ENCODE measurements at places on chromosomes 12 and 14.

DNA sequence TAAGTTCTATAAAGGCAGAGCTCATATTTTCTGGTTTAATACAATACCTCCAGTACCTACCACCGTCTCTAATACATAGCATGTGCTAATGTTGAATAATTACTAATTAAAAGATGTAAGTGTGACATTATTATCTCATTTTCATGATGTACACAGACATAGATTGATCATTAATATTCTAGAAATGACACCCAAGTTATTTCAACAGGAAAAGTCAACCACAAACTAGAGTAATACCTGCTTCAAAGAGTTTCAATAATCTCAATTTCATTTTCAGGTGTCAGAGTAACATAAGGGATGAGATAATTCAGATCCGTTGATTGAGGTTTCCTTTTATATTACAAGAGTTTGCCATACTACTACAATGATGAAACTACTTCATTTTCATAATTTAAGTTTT, 388.9 kb downstream of the SOX5 start:
- DNase-seq: peak; percentile 16

DNA sequence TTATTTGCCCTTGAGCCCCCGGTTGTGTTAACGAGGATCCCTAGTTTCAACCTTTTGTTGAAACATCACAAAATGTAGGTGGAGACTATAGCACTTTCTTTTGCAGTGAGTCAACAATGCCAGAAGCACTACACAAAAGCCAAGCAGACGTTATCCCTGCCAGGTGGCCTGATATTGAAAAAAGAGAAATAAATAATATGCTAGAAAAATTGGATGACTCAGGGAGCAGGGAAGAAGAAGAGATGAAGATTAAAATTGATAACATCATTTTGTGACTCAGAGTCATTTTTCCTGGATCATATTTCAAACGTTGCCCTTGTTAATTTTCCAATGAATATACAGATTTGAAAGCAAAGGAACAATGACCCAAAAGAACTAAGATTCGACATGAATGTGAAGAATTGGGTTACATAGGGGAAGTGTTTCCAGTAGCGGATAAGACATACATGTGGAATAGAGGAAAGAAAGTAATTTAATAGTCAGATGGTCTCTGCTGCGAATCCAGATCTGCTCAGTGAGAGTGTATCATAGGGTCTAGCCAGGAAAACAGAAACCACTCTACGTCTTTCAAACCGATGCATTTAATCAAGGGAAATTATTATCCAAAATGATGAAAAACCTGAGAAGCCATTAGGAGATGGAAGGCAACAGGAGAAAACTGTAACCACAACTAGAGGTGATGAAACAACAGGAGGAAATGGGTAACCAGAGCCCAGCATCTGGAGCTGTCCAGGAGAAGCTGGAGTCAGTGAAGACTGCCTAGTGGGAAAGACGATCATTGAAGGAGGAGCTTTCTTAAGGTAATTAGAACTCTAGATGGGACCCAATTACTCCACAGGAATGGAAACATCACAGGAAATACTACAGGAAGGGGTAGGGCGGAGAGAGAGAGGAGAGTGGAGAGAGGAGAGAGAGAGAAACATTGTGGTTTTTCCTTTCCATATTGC, 57.9 kb downstream of the RERG start:
- DNase-seq: no peak

DNA sequence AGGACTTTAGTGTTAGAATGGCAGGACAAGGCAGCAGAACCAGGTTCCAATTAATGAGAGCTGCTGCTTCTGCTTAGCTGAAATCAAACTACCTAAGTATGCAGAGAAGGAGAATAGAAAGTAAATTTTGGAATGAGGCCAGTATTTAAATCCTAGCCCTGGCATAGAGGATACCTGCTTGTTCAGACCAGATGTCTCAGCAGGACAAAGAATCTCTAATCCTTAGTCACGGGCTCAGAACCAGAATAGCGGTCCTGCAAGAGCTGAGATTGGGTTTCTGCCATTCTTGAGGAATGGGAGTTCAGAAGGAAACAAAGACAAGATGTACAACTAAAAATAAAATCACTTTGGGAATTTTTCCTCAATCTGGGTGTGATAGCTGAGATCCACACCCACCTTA, 550.8 kb upstream of the TMEM132C start:
- no peak for DNase-seq

DNA sequence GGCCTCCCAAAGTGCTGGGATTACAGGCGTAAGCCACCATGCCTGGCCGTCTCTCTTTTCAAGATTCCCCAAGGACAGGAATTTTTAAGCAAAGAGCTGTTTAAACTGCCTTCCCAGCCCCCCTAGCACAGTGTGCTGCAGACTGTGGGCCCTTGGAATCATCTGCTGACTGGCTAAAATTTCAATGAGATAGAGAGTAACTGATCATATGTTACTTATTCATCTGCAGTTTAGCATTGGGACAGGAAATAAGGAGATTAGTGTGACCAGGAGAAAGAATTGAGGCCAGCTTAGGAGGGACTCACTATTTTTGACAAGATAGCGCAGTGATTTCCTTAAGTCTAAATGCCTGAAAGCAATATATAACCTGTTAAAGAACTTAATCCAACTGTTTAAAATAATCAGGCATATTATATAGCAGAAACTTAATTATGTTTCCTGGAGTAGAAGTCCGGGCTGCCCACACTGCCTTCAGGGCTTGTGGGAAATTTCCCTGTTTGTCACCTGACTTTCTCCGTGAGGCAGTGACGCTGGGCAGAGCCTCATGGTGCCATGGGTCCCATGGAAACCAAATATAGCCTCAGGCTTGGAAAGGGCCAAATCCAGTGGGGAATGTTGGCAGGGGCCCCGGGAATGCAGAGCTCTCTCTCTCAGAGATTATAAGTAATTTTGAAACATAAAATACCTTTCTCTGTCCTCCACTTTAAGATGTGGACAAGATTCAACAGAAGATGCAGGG, 22.8 kb upstream of the CEBPE start:
- no peak for DNase-seq

DNA sequence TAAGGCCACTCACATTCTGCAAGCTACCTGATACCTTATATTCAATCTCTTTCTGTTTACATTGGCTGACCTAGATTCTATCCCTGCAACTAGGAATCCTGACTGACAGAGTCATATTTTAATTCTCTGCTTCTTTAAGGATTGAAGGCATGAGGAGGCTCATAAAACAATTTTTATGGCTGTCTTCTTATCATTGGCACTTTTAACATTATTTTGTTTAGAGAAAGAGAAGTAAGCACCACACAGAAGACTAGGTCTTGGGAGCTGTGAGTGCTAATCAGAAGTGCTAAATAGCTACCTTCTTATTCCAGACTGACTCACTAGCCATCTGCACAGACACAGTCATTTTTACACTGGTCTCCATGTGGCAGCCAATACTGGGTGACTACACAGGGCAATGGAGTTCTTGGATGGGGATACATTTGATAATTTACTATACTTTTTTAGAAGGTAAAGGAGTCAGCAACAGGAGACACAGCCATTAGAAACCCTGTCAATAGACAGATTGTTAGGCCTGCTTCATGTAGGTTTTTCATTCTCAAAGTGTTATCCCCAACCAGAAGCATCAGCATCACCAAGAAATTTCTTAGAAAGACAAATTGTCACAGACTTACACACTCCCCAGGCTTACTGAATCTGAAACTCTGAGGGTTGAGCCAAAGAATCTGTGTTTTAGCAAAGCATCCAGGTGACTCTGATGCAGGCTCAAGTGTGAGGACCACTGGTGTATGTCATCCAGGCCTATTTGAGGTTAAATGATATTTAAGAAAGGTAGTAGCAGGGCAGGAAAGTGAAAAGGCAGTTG, 214.1 kb downstream of the DUSP6 start:
- peak; percentile 85 for DNase-seq

GRCh38 chr14:79605849-79606248, 605.5 kb downstream of the DIO2 start:
- no peak for DNase-seq

GRCh38 chr14:55749946-55750345, 169.9 kb downstream of the KTN1 start:
- no peak for DNase-seq

DNA sequence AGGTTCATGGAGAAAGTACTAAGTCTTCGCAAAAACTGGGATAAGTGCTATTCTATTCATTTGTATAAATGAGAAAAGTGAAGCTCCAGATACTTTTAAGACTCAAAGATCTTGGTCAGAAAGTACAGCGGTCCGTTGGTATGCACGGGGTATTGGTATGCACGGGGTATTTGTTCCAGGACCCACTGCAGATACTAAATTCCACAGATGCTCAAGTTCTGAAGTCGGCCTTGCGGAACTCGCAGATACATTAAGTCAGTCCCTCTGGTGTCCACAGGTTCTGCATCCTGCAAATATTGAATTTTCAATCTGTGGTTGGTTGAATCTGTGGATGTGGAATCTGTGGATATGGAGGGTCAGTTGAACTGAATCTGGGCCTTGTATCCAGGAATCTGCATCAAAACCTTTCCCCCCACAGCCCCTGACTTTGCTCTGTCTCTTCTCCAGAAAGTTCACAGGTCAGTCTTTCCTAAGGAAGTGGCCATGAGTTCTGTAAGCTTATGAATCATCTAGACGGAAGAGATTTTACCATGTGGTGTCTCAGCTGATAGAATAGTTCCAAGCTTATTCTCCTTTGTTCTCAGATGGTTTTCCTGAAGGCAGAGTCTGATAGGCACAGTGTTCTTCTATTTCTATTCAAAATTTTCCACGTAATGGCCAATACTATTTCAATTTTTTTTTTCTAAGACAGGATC, 274.7 kb downstream of the NEDD1 start:
- DNase-seq: no peak

GRCh38 chr12:22380031-22380430, 45.5 kb upstream of the ST8SIA1 start:
- no peak for DNase-seq

DNA sequence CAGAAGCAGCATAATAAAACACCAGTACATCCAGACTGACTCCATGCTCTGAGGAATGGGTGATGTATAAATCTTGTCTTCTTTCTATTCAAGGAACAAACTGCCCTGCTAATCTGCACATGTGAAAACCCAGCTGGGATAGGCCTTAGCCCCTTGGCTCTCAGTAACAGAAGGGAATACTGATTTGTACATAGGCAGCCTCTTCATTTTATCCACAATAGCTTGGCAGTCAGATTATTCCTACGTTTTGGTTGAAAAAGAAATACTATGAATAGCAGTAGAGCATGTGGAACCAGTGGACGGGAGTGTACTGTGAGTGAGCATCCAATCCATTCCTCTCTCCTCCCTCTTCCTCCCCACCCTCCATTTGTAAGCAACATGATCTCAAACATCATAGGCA, 113.5 kb upstream of the ARHGAP5 start:
- no peak for DNase-seq

DNA sequence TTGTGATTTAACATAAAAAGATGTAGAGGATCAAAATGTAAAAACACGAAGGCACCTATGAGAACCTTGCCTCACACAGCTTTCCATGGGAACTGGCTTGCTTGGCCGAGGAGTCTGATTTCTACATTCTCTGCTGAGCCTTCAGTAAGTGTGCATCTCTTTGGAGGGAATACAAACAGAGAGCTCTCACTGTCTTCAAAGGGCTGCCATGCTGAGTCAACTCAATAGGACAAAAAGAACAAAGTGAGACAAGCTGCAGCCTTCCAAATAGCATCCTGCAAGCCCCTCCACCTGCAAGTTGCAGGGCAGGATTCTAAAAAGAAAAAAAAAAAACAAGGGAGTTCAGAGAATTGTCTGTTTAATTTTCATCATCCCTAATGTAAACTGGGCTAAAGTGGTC, 411.9 kb downstream of the NELL2 start:
- no peak for DNase-seq

GRCh38 chr14:63418020-63418419, 99.3 kb upstream of the GPHB5 start:
- DNase-seq: no peak

DNA sequence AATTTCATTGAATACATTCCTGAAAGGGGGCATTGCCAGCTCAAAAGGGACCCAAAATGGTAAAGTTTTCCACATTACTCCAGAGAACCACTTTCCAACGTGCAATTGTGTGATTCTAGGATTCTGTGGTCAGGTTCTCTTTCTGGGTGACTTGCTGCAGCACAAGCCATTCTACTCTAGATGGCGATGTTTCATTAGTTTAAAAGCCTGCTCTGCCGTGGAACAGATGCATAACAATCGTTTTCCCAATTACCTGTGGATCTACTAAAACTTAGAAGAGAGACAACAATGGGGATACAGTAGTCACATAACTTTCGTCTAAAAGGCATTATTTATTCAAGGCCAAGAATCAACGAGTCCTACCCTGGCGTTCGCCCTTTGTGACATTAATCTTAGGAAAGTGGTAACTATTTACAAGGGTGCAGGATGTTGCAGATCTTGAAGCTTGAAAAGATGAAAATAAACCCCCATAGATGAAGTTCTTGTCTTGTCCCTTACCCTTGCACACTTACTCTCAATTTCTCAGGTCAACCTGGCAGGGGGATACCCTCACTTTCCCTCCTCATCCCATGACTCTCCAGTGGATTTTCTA, 400.9 kb downstream of the SNAPC1 start:
- peak; percentile 48 for DNase-seq

GRCh38 chr12:47715393-47715876, 9.6 kb upstream of the RPAP3 start:
- DNase-seq: peak; percentile 81

- DNase-seq: no peak
Measured at GRCh38 chr12:19095756-19096480, 33.6 kb upstream of the PLEKHA5 start.

GRCh38 chr12:2834581-2835491, at the start of gene NRIP2:
Gene NRIP2 (minus strand): TSS chr12:2835035. CDS start chr12:2834983, 52 bp downstream.
- DNase-seq: no peak

DNA sequence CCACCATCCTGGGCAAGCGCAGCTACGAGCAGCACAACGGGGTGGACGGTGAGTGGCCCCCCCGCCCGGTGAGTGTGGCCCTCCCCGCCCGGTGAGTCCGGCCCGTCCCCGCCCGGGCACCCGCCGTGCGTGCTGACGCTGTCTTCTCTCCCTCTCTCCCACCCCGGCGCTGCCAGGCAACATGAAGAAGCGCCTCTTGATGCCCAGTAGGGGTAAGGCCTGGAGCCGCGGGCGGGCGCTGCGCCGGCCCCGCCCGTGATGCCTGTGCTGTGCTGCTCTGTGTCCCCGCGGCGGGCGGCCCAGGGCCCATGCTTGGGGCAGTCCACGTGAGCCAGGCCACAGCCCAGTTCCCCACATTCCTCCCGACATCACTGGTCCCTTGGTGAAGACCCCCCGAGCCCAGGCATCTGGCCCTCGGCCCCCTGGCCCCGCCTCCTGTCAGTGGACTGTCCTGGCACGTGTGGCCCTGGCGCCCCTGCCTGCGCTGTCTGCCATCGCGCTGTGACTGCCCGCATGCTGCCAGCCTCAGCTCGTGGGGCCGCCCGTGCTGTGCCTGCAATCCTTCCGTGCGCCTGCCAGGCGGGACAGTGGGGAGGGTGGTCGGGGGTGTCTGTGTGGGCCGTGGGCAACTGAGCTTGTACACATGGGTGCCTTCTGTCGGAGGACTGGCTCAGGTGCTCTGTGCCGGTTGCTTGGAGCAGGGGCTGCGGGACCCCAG, 7.9 kb upstream of the CRIP2 start:
- DNase-seq: no peak

- DNase-seq: no peak
Measured at GRCh38 chr14:33556382-33557121, 394.3 kb downstream of the EGLN3 start.
